SJSA1 (cell line): ENCODE measurements at places on chromosomes 12 and 14. TPM values are rescaled to one million over a fixed set of nuclear protein-coding genes. Genes with fewer than 3 reads are reported as not detected.

STAB2 gene
- total RNA-seq = not detected in 2 replicates

CD27 gene
- total RNA-seq = not detected in 2 replicates

NFE2 gene
- total RNA-seq = not detected in 2 replicates

FERMT2 gene
- total RNA-seq = 164 and 207 TPM in 2 replicates

LIN7A gene
- total RNA-seq = 2.4 and 4.0 TPM in 2 replicates
